ENCODE measurements at places on chromosomes 3 and 15.

GRCh38 chr3:184409331-184409926 is 29.6 kb downstream of the CHRD start:
- DNase-seq, result no peak

DNA sequence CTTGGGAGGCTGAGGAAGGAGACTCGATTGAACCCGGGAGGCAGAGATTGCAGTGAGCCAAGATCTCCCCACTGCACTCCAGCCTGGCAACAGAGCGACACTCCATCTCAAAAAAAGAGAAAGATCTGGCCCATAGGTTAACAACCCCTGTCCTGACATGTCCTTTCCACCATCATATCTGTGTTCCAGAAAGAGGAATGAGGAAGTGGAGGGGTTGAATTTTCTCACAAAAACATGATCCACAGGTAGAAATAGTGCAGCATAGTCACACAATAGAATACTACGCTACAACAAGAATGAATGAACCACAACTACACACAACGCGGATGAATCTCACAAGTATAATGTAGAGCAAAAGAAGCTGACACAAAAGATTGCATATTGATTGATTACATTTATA is 4.7 kb upstream of the SLC51B start:
- no peak for DNase-seq

GRCh38 chr15:73368301-73369136 is at the start of gene HCN4:
Gene HCN4 (minus strand): TSS chr15:73368958. CDS start chr15:73368270, 688 bp downstream.
- DNase-seq, result no peak

DNA sequence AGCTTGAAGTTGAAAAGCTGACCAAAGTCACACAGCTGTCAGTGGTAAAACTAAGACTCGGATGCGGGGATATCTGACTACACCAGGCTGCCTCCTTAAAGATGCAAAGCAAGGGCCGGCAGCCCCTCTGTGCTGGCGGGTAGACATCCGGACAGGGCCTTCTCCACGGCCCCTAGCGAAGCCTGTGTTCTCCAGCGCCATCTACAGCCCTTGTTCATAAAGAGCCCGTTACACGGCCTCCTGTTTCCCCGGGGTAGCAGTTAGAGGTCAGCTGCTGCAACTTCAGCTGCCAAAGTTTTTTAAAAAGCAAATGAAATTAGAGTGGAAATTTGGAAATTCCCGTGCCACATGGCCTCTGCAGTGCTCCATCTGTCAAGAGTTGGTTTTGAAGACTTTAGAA is 383.0 kb downstream of the TBL1XR1 start:
- DNase-seq, result no peak

DNA sequence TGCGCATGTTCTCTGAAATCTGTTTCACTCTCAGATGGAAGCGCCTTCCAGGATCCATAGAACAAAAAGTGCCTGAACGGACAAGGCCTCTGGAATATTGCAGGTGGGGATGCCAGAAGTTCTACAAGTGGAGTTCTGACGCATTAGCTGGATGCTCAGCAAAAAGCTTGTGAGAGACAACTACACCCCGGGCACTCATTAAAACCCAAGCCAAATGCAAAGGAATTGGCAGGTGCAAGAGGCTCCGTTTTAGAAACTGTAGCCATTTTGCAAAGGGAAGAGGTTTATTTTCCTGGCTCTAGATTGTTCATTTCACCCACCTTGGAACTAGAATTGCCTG is 35.2 kb upstream of the SLC24A5 start:
- DNase-seq, result no peak

DNA sequence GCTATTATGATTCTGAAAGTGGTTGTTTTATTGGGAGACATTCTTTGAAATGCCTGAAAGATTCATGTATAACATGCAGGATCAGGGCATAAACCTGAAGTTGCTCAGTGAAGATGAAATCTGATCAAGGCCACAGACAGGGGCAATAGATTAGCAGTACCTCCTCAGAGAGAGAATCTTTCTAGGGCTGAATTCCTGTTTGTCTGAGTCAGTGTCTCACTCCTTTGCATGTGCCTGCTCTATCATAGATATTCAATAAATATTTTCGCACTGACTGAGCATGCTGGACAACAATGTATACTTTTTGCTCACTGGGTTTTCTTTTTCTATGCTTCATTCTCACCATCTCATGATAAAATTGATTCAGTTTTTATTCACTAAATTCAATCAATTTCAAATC is 49.8 kb upstream of the PFN2 start:
- DNase-seq, result no peak

DNA sequence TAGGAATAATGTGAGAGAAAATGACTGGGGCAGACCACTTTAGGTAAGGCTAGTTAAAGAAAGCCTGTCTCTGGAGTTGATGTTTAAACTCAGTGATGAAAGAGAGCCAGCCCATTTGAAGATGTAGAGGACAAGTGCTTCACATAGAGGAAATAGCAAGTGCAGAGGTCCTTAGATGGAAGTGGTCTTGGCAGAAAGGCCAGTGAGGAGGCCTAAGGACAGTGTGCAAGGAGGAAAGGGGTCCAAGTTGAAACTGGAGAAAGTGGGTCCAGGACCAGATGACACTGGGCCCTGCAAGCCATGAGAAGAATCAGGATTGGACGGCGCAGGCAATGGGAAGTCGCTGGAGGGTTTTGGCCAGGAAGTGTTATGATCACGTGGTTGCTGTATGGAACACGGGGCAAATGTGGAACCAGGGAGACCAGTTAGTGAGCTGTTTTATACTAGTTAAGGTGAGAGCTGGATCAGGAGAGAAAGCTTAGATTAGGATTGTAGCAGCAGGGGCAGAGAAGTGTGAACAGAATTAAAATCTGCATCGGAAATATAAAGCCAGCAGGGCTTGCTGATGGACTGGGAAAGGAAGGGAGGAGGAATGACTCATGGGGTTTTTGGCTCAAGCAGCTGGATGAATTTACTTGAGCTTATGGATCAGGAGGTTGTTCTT is 48.0 kb upstream of the SCAANT1 start:
- no peak for DNase-seq

DNA sequence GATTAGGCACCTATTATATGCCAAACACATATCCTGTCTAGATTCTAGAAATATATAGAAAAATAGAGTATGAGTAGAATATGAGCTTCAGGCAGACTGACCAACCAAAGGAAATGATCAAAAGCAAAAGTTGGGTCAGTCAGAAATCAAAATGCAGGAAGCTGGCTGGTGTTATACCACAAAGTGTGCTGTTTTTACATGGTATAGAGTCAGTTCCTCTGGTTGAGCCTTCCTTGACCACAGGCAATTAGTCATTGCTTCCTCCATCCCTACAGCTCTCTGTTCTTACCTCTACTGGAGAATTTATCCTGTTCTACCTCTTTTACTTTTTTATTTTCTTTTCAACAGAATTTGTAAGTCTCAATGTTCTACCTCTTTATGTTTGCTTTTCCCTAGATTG is 149.8 kb downstream of the TMCO5A start:
- no peak for DNase-seq

DNA sequence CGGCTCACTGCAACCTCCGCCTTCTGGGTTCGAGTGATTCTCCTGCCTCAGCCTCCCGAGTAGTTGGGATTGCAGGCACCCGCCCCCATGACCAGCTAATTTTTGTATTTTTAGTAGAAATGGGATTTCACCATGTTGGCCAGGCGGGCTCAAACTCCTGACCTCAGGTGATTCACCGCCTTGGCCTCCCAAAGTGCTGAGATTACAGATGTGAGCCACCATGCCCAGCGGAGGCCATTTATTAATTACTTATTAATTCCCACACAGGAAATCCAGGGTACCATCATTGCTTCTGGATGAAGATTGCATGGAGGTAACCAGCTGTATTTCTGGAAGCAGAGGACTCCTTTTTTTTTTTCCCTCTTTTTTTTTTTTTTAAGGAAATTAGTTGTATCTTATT is 37.8 kb downstream of the MAP4 start:
- DNase-seq, result no peak

- no peak for DNase-seq
These were observed 110.2 kb downstream of the LRTM1 start for GRCh38 chr3:54817628-54818027.

GRCh38 chr3:136818191-136818768 is 646 bp upstream of the SLC35G2 start:
- DNase-seq, result no peak

DNA sequence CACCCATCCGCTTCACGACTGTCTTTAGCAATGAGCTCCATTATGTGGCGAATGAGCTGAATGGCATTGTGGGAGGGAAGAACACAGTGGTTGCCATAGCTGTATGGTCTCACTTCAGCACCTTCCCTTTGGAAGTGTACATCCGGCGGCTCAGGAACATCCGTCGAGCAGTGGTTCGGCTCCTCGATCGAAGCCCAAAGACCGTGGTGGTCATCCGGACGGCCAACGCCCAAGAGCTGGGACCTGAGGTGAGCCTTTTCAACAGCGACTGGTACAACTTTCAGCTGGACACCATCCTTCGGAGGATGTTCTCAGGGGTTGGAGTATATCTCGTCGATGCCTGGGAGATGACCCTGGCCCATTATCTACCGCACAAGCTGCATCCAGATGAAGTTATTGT is 27.8 kb upstream of the NFKBIZ start:
- DNase-seq, result no peak

GRCh38 chr3:5112043-5112442 is 10.0 kb upstream of the ARL8B start:
- DNase-seq, result no peak

GRCh38 chr3:62233065-62233464 is 140.3 kb downstream of the FEZF2 start:
- no peak for DNase-seq

- no peak for DNase-seq
These were observed 15.3 kb downstream of the IGDCC3 start for GRCh38 chr15:65362491-65362890.

- DNase-seq, result no peak
These were observed 348.5 kb downstream of the ERC2 start for GRCh38 chr3:56119575-56120349.

DNA sequence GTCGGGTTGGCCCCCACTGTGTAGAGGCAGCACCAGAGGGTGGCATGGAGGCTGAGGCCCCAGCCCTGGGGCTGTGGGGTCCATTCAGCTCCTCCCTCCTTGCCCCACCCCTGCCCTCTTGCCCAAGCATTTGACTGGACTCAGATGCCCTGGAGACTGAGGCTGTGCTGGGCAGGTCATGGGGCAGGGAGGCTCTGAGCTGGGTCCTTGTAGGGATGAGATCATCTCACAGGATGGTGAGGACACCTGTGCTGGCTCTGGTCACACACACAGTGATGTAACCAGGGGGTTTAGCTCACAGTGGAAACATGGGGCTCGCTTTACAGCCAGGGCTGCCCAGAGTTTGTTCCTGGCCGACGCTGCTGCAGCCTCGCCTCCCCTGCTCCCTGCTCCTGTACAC is 17.8 kb downstream of the ALPK3 start:
- DNase-seq, result no peak

DNA sequence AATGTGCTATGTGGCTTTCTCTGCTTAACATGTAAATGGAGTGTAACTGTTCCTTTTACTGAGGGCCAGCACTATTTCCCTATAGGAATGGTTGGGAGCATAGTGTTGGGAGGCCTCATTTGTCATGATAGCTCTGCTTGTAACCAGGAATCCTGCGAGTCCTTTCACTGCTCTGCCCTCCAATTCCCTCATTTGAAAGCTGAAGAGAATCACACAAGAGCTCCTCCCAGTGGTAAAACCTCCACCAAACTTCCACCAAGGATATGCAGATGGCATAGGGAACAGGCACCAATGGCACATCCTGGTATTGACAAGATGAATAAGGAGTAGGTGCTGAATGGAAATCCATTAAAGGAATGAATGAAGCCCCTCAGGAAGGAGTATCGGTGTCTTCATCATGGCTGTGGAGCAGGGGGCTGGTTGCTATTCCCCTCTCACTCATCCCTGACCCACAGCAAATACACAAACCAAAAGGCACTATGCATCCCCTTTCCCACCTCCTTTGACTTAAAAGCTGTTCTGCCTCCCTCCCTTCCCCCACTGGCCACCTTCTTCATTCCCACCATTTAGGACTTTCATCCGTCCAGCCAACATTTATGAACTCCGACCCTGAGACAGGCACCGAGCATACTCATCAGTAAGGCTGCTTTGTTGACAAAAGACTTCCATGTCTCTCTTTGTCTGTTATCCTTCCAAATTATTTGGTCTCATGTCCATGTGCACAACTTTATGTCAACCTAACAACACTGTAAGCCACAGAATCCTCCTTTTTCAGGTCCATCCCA is 560.8 kb downstream of the FOXP1 start:
- DNase-seq, result no peak

- DNase-seq, result no peak
These were observed 283.7 kb upstream of the GBE1 start for GRCh38 chr3:82044930-82045705.

- DNase-seq, result no peak
These were observed 57.3 kb downstream of the THRB start for GRCh38 chr3:24437326-24437725.

DNA sequence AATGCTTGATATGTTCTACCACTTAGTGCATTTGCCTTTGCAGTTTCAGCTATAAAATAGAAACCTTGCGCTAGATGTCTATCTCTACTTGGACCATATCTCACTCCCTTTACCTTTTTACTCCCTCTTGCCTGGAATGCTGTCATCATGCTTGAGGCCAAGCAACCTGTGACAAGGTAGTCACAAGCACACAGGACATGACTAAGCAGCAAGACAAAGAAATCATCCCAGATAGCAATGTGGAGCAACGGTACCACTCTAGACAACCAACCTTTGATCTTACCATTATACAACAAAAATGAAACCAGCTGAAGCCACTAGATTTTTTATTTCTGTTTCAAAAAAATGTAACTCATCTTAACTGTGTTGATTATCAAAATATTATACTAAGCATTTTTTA is 50.5 kb upstream of the SPSB4 start:
- no peak for DNase-seq
